Kidney (tissue), 22 donors: ENCODE measurements at places on chromosomes 4 and X. TPM values are rescaled to one million over a fixed set of nuclear protein-coding genes. Genes with fewer than 3 reads are reported as not detected.

Gene SLC2A9
- 41.5 TPM for polyA plus RNA-seq

- DNase-seq: no peak
Measured at GRCh38 chrX:97527725-97528124, 644.0 kb downstream of the RPA4 start.

GRCh38 chr4:11485926-11486325 is 57.2 kb upstream of the HS3ST1 start:
- no peak for DNase-seq

DNA sequence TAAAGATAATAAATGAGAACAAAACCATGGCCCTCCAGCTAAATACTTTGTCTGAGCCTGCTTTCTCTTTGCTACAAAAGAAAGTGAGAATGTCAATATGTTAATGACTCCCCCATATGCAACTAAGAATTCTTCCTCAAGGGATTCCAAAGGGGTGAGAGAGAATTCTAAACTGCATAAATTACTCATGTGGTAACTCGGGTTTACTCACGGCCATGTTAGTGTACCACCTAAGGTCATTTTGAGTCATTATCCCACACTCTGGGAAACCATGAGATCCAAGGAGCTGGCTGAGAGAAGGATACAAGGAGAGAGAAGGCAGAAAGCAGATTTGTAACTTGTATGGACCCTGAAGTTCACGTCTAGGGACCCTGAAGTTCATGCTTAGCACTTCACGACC is 190.3 kb downstream of the DHX15 start:
- DNase-seq: no peak

DNA sequence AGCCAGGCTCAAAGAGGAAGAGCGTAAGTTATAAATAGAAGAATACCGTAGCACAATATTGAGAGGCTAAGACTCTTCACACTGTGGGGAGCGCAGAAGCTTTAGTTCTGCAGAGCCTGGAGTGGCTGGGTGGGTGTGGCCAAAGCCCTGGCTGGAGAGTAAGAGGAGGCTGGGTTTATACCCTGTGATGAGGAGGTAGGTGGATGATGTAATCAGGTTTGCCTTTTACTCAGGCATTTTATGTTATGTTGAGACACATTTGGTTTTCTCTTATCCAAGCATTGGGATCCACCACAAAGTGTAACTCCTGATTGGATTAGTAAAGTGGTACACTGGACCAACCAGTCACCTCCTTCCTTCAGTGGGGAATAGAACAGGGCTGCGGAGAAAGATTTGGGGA is 13.9 kb downstream of the CDS1 start:
- DNase-seq: no peak

- no peak for DNase-seq
Measured at GRCh38 chr4:118114720-118115119, 80.4 kb downstream of the NDST3 start.

GRCh38 chr4:99633772-99634171 is 23.9 kb downstream of the C4orf54 start:
- DNase-seq: no peak

DNA sequence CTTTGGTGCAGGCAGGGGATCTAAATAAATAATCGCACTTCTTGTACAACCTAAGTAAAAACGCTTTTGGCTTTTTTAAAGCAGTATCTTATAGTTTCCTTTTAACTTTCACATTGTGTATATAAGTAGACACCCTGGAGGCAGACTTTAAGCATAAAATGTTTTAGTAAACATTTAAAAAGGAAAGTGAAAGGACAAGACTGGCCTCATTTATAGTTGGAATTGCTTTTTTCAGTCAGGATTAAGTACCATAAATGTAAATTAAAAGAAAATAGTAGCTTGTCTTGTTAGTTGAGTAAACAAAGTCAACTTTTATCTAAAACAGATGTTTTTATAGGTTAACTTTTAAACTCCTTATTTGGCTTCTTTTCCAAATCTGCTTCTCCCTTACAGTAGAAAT is 39.7 kb downstream of the PTPN13 start:
- DNase-seq: no peak

DNA sequence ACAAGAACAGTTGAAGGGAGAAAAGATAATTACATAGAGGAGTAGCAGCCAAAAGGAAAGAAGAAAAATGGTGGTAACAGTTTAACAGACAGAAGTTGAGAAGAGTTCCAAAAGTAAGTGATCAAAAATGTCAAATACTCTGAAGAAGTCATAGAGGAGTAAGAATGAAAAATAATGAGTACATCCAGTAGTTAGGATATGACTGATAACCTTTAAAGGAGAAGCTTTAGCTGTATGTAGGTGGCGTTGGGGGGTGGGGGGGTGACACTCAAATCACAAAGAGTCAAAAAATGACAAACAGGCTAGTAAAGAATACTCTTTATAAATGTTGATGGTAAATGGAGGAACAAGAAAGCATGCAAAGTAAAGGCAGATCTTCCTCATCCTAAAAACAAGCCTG is 40.6 kb downstream of the RAB33A start:
- no peak for DNase-seq

DNA sequence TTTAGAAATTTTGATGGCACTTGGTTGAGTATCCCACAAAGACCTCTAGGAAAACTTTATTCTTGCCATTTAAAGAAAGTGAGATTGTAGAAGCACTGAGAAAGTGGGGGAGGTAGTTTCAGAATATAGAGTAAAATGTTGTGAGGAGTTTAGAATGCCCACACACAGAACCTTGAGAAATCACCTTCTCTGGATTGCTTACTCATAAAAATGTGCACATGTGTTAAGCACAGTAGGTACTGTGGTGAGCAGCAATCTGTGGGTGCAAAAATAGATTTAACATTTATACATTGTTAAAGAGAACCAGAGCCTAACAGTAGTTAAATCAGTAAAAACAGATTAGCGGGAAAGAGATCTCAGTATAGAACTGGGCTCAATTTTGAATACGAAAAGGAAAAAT is 201.2 kb upstream of the NWD2 start:
- no peak for DNase-seq

- no peak for DNase-seq
Measured at GRCh38 chr4:5755161-5755560, 44.2 kb downstream of the EVC start.

DNA sequence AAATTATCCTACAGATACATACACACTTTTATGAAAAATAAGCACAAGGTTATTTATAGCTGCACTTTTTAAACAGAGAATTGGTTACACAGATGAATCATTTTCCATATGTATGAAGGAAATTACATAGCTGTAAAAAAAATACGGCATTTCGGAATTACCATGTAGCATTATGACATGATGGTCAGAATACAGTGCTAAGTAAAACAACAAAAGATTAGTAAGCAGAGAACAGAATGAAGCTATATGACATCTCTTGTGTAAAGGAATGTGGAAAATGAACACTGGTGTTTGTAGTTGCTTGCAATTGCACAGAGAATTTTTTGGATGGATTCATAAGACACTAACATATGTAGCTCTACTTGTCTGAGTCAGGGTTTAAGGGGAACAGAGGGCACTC is 1222.0 kb upstream of the PRKX start:
- no peak for DNase-seq

Gene LONRF3
- 0.67 TPM for polyA plus RNA-seq

Gene CXCR3
- polyA plus RNA-seq: 0.24 TPM

GRCh38 chr4:139311909-139312308 is 9.6 kb upstream of the NDUFC1 start:
- DNase-seq: no peak

Gene GUCY1B1
- polyA plus RNA-seq: 13.2 TPM
